Activated CD4-positive, alpha-beta T cell treated with anti-CD3 and anti-CD28 coated beads, Interleukin-2, amount 50 U/mL, for 1 hour (primary cell): ENCODE measurements at places on chromosomes 1 and 21.

GRCh38 chr1:208821939-208822338 is 577.8 kb upstream of the PLXNA2 start:
- DNase-seq, result no peak

DNA sequence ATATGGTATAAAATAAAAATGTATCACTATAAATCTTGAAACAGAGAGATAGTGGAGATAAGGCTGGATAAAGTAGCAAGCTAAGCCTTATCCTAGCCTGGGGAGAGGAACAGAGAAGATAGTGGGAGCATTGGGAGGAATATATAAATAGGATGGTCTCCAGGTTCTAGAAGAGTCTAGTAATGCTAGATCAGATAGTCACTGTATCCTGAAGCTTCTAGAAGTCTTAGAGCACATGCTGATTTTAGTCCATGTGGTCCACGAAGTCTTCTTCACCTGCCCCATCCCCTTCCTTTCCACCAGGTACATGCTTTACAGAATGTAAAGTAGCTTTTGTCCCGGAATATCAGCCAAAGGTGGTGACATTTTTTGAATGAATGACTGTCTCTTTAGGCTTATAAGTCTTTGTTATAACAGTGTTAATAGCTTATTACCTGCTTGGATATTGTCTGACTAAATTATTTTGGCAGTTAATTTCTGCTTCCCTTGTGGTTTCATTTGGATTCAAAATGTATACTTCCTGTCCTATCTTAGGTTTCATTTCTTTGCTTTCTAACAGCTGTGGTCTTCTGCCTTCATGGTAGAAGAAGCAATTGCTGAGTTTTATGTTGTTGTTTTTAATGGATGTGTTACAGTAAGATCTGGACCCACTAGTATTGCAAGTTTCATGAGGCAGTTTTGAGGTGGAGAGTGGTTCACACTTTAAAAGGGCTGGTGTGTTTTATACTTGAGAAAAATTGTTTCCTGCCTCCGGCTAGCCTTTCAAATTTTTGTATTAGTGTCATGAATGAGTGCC is 5.9 kb downstream of the SMG7 start:
- no peak for DNase-seq

DNA sequence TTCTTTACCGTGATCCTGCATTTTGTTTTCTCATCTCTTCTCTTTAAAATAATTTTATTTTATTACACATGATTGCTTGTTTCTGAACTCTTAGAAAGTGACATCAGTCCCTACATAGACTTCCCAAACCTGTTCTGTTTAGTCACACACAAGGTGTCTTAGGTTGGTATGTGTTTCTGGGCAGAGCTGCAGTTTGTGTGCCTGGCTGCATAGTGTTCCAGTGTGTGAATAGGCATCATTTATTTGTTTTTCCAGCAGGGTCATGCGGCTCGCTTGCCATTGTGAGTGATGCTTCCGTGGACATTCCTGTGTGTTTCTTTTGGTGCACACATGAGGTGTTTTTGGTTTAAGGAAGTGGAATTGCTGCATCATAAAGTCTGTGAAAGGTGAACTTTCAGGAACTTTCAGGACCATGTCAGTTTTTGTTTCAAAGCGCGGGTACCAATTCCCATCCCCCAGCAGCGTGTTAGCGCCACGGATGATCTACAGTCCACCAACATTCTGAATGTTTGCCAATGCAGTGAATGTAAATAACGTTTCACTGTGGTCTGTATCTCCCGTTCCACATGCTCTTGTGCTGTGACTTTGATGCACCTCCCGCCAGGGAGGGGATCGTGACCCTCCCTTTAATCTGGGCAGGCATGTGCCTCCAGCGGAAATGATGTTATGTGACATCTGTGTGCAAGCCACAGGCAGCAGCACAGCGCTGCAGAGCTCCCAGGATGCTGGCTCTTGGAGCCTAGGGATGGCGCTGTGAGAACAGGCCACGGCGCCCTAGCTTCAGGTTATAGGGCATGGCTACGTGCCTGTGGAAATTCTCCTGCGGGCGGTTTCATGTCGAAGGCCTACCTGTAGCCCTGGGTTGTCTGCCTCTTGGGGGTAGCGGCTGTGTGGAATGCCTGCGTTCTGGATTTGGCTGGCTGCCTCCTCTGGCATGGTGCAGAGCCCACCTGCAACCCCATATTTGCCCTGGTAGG is 144.6 kb upstream of the COL6A1 start:
- no peak for DNase-seq

DNA sequence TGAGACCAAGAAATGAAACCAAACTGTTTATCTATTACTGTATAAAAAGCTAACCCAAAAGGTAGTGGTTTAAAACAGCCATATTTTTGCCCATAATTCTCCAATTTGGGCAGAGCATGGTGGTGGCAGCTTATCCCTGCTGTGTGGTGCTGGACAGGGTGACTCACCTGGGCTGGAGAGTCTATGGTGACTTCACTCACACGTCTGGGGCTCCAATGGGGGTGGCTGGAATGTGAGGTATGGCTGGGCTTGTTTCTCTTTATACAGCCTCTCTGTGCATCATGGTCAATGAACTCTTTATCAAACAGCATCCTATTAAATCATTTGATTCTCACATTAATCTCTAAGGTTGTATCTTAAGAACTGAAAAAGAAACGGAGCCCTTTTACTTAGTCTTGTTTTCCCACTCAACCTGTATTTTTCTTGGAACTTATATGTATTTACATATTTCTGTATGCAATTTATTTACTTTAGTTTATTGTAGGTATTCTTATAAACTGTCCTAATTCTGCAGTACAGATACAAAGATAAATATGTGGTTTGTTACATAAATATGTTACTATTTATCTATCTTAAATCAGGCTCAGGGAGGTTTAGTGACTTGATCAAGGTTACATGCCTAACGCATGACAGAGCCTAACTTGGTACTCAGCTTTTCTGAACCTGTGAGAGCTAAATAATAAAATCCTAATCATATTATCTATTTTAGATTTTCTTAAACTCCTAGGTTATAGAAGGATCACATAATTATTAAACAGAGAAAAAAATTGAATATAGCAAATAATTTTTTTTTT is 37.5 kb upstream of the WLS start:
- DNase-seq, result no peak

DNA sequence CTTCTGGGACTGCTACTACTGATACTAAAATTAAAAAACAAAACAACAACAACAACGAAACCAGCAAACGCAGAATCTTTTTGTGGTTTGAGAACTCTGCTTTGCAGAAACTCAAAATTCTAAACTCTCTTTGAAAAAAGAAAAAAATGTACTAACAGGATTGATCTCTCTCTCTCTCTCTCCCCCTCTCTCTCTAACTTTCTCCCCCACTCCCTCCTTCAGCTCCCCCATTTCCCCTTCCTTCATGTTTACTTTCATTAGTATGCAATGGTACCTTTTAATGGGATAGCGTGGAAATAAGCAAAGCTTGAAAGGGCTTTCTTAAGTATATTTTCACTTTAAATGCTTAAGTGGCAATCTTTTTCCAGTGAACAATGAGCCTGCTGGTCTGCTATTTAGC is 562.6 kb upstream of the ADGRL2 start:
- DNase-seq, result no peak

GRCh38 chr1:211893260-211893659 is 62.7 kb upstream of the LPGAT1 start:
- DNase-seq, result no peak

DNA sequence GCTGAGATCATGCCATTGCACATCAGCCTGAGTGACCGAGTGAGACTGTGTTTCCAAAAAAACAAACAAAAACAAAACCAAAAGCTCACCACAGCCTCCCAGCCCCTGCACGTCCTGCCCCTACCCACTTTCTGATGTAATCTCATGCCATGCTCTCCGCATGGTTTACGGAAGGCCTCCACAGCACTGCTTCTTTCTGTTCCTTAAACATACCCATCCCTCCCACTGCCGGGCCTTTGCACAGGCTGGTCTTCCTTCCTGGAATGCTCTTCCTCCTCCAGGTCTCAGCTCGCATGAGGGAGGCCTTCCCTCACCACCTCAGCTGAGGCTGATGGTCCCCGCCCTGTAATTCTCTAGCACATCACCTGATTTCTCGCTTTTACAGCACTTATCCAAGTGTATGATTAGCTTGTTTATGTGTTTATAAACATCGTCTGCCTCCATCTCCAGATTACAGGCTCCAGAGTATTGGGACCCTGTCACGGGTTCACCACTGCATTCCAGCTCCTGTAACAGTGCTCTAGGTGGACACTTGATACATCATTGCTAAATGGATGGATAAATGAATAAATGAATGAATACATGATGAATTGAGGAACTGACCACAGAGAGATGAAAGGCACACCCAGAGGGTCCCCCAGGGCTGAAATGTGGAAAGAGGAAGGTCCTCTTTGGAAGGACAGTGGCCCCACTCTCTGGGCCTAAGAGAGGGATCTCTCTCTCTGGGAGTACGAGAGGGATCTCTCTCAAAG is 22.1 kb downstream of the TCEA3 start:
- DNase-seq, result no peak

GRCh38 chr1:180360333-180361075 is 130.4 kb downstream of the LHX4 start:
- no peak for DNase-seq

- DNase-seq, result no peak
These were observed 6.2 kb upstream of the FYB2 start for GRCh38 chr1:56825436-56825835.

GRCh38 chr1:184425449-184426277 is 38.8 kb downstream of the C1orf21 start:
- DNase-seq, result no peak

- DNase-seq, result no peak
These were observed 27.3 kb downstream of the ZBTB8OS start for GRCh38 chr1:32622806-32623681.

GRCh38 chr1:239816081-239816782 is 275.5 kb upstream of the FMN2 start:
- no peak for DNase-seq

GRCh38 chr1:78911956-78912880 is 94.3 kb downstream of the ADGRL4 start:
- DNase-seq, result no peak

DNA sequence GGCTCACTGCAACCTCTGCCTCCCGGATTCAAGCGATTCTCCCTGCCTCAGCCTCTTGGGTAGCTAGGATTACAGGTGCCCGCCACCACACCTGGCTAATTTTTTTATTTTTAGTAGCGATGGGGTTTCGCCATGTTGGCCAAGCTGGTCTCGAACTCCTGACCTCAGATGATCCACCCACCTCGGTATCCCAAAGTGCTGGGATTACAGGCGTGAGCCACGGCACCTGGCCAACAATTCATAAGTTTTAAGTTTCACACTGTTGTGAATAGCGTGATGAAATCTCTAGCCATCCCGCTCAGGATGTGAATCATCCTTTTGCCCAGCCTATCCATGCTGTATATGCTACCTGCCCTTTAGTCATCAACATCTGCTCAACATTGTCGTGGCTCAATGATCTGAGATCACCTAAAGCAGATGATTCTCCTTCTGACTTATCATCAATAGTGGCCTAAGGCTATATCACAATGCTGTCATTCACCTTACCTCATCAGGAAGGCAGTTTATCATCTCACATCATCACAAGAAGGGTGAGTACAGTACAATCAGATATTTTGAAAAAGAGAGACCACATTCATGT is 2.6 kb downstream of the PFDN2 start:
- DNase-seq, result no peak

DNA sequence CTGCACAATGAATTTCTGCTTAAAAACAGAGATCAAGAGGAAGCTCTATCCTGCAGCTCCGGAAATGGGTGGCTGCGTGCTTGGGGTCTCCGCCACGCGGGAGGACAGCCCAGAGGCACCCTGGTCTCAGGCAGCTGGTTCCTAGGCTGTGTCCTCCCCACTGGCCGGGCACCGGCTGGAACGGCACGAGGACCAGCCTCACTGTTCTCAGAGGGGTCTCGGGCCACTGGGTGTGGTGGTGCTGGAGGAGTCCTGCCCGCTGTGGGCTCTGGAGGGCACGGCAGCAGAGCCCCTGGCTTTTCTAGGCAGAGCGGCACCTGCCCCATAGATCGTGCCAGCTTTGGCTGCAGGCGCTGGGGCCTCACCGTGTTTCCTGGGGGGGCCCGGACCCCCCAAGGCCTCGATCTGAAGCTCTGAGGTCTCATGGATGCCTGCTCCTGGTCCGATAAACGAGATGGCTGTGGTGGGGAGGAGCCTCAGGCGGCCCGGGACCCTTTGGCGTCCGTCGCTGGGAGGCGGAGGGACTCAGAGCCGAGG is 8.2 kb upstream of the RNF223 start:
- DNase-seq, result no peak

- DNase-seq, result peak; percentile 18
These were observed 434 bp downstream of the EVA1B start for GRCh38 chr1:36322786-36323635.
